ENCODE measurements at places on chromosomes 6 and 20. TPM values are rescaled to one million over a fixed set of nuclear protein-coding genes. Genes with fewer than 3 reads are reported as not detected.

The ARMC2 gene
- polyA plus RNA-seq = 2.1 TPM

The SLC16A10 gene
- polyA plus RNA-seq = 0.44 TPM

The SNAP91 gene
- polyA plus RNA-seq = 0.34 TPM

The FLRT3 gene
- 3.8 TPM for polyA plus RNA-seq

The CCR6 gene
- not detected for polyA plus RNA-seq

The TOX2 gene
- polyA plus RNA-seq = 7.2 TPM

The TP53TG5 gene
- polyA plus RNA-seq = not detected

The EDEM2 gene
- polyA plus RNA-seq = 52.0 TPM

GRCh38 chr20:7596541-7596940 is 343.7 kb downstream of the HAO1 start:
- no peak for DNase-seq

DNA sequence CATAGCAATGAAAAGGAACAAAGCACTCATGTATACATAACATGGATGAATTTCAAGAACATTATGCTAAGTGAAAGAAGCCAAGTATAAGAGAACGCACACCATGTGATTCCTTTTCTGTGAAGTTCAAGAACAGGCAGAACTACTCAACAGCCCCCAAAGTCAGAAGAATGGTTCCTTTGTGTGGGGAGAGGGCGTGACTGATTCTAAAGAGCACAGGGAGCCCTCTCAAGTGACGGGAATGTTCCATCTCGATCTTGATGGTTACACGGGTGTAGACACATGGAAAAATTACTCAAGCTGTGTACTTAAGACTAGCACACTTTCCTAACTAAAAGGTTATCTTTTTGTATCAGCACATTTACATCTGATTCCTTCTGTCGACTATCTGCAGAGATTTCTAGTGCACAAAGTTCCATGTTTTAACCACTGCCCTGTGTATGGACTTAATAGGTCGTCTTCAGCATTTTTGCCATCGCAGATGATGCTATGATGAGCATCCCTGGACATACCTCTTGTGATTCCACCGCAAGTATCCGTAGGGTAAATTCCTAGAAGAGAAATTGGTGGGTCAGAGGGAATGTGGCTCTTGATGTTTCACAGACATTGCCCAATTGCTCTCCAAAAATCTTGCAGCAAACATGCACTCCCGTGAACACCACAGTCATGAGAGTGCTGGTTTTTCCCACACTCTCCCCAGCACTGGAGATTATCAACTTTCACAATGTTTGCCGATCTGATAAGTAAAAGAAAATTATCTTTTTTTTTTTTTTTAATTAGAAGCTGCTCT is 279.3 kb downstream of the BMP7 start:
- DNase-seq = no peak

- no peak for DNase-seq
Observed at GRCh38 chr20:46406986-46407670, 713 bp upstream of the ELMO2 start.

GRCh38 chr6:71082033-71082650 is 125.3 kb upstream of the B3GAT2 start:
- no peak for DNase-seq

- peak; percentile 26 for DNase-seq
Observed at GRCh38 chr6:158707120-158707820, 57.4 kb downstream of the SYTL3 start.

DNA sequence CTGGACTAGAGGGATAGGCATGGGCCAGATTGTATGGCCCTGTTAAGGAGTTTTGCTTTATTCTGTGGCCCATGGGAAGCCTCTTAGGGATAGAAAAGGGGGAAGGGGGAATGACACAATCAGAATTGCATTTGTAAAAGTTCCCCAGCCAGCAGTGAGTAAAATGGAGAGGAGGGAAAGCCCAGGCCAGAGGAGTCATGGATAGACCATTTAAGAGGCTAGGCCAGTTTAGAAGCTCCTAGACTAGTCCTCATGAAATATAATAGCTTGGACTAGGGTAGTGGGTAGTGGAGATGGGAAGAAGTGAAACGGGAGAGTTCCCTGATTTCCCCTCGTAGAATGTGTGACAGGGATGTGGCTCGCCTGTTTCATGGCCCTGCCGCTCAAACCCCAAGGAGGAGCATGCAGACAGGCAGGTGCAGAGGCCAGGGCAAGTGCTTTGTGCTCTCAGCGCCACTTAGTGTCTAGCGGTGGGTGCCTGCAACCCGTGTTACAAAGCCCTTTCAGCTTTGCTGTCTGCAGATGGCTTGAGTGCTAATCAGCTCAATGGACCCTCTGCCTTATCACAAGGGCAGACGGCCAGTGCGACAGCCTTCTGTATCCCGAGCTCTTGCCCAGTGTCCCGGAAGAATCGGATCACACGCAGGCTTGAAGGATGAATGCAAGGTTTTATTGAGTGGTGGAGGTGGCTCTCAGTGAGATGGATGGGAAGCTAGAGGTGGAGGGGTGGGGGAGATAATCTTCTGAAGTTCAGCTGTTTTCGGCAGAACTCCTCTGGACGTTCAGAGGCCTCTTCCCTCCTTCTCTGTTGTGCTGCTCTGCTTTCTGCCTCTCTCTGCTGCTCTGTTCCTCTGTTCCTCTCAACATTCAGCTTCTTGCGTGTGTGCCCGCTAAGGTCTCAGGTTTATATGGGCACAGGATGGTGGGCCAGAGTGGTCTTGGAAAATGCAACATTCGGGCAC is 141.1 kb downstream of the CEP57L1 start:
- no peak for DNase-seq

- no peak for DNase-seq
Observed at GRCh38 chr6:132675749-132676148, 16.8 kb upstream of the TAAR1 start.

DNA sequence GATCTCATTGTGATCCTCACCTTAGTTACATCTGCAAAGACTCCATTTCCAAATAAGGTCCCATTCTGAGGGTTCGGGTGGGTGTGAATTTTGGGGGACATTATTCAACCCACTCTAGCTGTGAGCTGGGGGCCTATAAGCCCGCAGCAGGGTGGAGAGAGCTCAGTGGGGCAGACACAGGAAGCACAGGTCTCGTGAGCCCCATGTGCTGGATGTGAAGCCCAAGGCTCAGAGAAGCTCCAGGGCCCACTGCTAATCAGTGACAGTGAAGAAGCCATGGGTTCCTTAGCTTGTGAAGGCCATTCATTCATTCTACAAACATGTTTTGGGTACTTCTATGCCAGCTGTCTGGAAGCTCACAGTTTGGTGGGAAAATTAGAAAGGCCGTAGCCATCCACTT is 47.5 kb downstream of the CHMP4B start:
- DNase-seq = no peak

GRCh38 chr6:43917878-43918382 is 147.9 kb downstream of the VEGFA start:
- DNase-seq = no peak

GRCh38 chr20:57439432-57439831 is 48.2 kb downstream of the RBM38 start:
- peak; percentile 29 for DNase-seq

Data from A549 (cell line).